Breast epithelium (tissue), 4 donors: ENCODE measurements at places on chromosomes 1 and 21. TPM values are rescaled to one million over a fixed set of nuclear protein-coding genes. Genes with fewer than 3 reads are reported as not detected.
A peak's percentile ranks its signal among the peaks of the same experiment; 100 is the strongest.

DNA sequence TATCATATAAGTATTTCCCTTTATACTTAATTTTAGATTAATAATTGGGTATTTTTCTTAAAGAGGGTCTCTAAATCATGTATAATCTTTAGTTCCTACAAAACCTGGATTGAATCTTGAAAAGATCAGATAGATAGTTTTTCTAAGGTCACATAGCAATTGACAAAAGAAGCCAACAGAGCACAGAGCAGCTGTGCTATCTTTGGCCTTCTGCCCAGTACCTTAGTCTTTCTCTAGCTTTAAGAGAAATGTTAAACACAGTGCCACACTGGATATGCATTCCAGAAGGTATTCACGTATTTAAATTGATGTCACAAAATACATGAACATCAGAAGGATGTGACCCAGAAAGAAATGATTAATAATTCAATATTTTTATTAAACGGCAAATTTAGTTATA lies 86.8 kb downstream of the C21orf91 start:
- H3K36me3 ChIP-seq, result no peaks in the 10 kb centered on the region
- no peaks in the 10 kb centered on the region for H3K27me3 ChIP-seq
- DNase-seq, result no peak
- H3K4me3 ChIP-seq, result no peak overlapping the region
- no peak overlapping the region for H3K27ac ChIP-seq

- no peak overlapping the region for H3K27ac ChIP-seq
- no peak overlapping the region for H3K4me3 ChIP-seq
- DNase-seq, result no peak
These were observed 548.1 kb downstream of the BRINP3 start for GRCh38 chr1:189929501-189930099.

C1QTNF12 gene
- total RNA-seq, result not detected

DNA sequence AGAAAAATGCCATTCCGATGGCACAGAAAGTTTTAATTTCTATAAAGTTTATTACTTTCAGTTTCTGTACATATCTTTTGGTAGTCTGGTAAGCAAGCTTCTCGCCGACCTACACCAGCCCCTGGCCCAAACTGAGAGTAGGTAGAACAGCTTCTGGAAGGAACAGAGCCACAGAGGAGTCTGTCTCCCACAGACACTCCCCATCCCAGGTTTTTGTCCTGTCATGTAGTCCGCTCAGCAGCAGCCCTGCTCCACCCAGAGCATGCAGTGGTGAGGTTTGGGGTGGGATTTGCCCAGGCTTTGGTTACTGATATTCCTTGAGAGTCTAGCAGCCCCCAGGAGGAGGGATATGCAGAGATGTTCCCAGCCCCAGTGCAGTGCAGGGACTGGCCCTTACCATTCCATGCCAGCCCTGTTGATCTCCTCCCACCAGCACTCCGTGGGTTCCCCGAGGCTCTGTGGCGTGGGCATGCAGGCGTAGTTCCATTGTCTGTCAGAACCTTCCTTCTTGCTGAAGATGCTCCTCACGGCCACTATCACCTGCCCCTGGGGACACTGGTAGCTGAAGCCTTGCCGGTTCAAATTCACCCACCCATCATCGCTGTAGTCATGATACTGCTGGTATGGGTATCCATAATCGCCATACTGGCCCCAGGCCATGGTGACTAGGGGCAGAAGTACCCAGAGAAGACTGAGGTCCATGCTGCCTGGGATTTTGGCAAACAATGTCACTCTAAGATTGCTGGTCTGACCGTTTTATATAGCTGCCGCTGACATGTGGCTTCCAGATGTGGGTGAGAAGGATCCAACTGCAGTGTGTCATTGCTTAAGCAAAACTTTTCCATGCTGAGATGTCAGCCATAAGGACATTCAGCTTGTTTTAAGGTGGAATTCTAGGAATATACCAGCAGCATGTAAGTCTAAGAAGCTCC lies at the start of gene DPT:
Gene DPT (minus strand): TSS at position 734 of the 932 bp plus-strand sequence. CDS start 32 bp downstream, at position 702.
- no peak for DNase-seq
- H3K36me3 ChIP-seq, result no peaks in the 10 kb centered on the region
- H3K27ac ChIP-seq, result no peak within 1 kb of the TSS
- H3K4me1 ChIP-seq, result no peaks in the 10 kb centered on the region
- no peaks in the 10 kb centered on the region for H3K27me3 ChIP-seq

DNA sequence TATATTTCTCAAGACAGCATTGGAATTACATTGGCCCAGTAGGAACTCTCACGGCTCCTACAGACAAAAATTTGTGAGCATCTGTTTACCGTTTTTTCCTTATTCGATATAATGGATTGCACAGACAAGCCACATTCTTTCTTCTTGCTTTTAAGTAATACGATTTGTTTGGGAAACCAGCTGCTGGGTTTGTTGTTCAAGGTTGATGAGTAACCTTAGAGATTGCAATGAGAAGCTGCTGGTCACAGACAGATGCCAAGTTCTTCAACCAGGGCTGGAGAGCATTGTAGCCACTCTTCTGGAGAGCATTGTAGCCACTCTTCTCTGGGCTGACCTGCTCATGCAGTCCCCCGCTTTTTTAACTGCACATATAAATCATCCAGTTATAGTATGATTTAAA lies 1.4 kb upstream of the MIA3 start:
- no peak overlapping the region for H3K4me3 ChIP-seq
- H3K27me3 ChIP-seq, result no peaks in the 10 kb centered on the region
- peak overlapping the region; percentile 85 for H3K27ac ChIP-seq
- H3K36me3 ChIP-seq, result no peaks in the 10 kb centered on the region
- no peaks in the 10 kb centered on the region for H3K4me1 ChIP-seq

GRCh38 chr1:153728305-153729066 lies 636 bp downstream of the INTS3 start:
- peak; percentile 27 for DNase-seq
- H3K27me3 ChIP-seq, result no peaks in the 10 kb centered on the region
- H3K4me1 ChIP-seq, result no peaks in the 10 kb centered on the region
- peak overlapping the region; percentile 84 for H3K4me3 ChIP-seq

DNA sequence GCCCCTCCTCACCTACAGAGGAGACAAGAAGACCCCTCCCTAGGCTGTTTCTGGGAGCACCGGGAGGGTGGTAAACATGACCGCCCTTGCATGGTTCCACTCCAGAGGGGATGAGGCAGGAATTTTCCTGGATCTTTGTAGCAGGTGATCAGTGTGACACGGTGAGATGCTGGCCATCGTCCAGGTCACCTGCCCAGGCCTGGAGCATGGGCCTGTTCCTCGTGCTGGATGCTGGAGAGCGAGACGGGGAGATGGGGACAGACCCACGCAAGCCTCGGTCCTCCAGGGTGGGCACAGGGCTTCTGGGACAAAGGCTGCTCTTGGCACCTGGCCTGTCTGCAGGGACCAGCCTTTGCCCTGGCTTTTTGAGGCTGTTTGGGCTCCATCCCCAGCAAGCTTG lies 46.2 kb downstream of the DMRTB1 start:
- H3K4me1 ChIP-seq, result no peaks in the 10 kb centered on the region
- H3K27me3 ChIP-seq, result no peaks in the 10 kb centered on the region
- no peak overlapping the region for H3K4me3 ChIP-seq
- H3K27ac ChIP-seq, result no peak overlapping the region

C1QB gene
- 706 TPM for total RNA-seq

GRCh38 chr1:73537400-73537799 lies 660.6 kb downstream of the LRRIQ3 start:
- H3K4me1 ChIP-seq, result no peaks in the 10 kb centered on the region
- no peaks in the 10 kb centered on the region for H3K36me3 ChIP-seq
- no peak for DNase-seq
- H3K4me3 ChIP-seq, result no peak overlapping the region

- no peak for DNase-seq
- H3K27me3 ChIP-seq, result no peaks in the 10 kb centered on the region
- H3K4me3 ChIP-seq, result no peak overlapping the region
- no peak overlapping the region for H3K27ac ChIP-seq
- no peaks in the 10 kb centered on the region for H3K36me3 ChIP-seq
These were observed 39.2 kb upstream of the SCMH1 start for GRCh38 chr1:41281334-41281733.

SPRR2G gene
- total RNA-seq, result not detected

COL9A2 gene
- 22.0 TPM for total RNA-seq

MYBPH gene
- total RNA-seq, result 0.66 TPM

GRCh38 chr1:39266269-39266668 lies 61.8 kb downstream of the MACF1 start:
- no peak for DNase-seq
- H3K27me3 ChIP-seq, result no peaks in the 10 kb centered on the region
- H3K4me1 ChIP-seq, result peaks cover 10% of the 10 kb centered on the region

SMIM1 gene
- 4.7 TPM for total RNA-seq

- no peaks in the 10 kb centered on the region for H3K4me1 ChIP-seq
- H3K27ac ChIP-seq, result no peak overlapping the region
- H3K4me3 ChIP-seq, result no peak overlapping the region
- no peaks in the 10 kb centered on the region for H3K36me3 ChIP-seq
- no peak for DNase-seq
- no peaks in the 10 kb centered on the region for H3K27me3 ChIP-seq
These were observed 9.7 kb downstream of the TNR start for GRCh38 chr1:175733722-175734121.

- H3K27me3 ChIP-seq, result no peaks in the 10 kb centered on the region
- H3K4me1 ChIP-seq, result no peaks in the 10 kb centered on the region
- no peaks in the 10 kb centered on the region for H3K36me3 ChIP-seq
- DNase-seq, result no peak
These were observed 20.7 kb upstream of the HRNR start for GRCh38 chr1:152244576-152245273.
